ENCODE measurements at places on chromosomes 1 and 21. TPM values are rescaled to one million over a fixed set of nuclear protein-coding genes. Genes with fewer than 3 reads are reported as not detected.

- H3K36me3 ChIP-seq = no peaks in the 10 kb centered on the region
- no peak overlapping the region for H3K27ac ChIP-seq
- no peak for DNase-seq
- H3K4me3 ChIP-seq = no peak overlapping the region
- no peaks in the 10 kb centered on the region for H3K4me1 ChIP-seq
- H3K27me3 ChIP-seq = no peaks in the 10 kb centered on the region
Observed at GRCh38 chr1:42319871-42320484, 15.1 kb downstream of the FOXJ3 start.

- H3K27ac ChIP-seq = no peak overlapping the region
- peak; percentile 22 for DNase-seq
- no peaks in the 10 kb centered on the region for H3K27me3 ChIP-seq
- no peaks in the 10 kb centered on the region for H3K36me3 ChIP-seq
- H3K4me3 ChIP-seq = no peak overlapping the region
Observed at GRCh38 chr21:16154951-16155635, 425.3 kb downstream of the USP25 start.

- no peak overlapping the region for H3K27ac ChIP-seq
- no peak for DNase-seq
- H3K4me1 ChIP-seq = no peaks in the 10 kb centered on the region
- no peak overlapping the region for H3K4me3 ChIP-seq
- H3K27me3 ChIP-seq = no peaks in the 10 kb centered on the region
Observed at GRCh38 chr21:38478782-38479181, 19.5 kb downstream of the ERG start.

DNA sequence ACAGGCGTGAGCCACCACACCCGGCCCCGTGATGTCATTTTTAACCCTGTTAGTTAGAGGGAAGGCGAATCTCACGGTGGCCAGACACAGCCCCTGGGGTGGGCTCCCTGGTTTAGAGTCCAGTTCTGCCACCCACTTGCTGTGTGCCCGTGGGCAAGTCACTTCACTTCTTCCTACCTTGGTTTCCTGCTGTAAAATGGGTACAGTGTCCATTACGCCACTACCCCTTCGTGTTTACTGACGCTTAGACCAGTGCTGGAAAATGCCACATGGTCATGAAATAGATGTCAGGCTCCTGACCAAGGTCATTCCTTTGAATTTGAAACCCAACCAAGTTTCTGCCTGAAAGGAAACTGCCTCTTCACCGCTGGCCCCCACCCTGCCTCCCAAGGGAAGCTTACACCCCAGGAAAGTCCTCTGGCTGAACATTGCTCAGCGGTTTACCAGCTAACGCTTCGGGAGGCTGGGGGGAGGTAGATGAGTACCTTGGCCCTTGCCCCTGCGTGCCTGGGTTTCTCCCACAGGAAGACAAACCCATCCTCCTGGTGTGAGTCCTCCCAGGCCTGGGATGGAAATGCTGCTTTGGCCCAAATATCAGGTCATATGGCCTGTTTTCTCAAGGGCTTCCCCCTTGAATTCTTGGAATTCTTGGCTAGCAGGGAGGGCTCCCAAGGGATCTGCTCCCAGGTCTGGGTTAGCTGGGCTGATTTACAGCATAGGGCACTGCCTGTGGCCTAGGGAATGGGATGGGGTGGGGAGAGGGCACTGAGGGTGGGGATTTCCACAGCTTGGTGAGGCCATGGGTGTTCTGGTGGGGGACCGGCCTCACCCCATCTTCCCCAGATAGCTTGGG is 7.6 kb upstream of the AADACL4 start:
- no peaks in the 10 kb centered on the region for H3K27me3 ChIP-seq
- no peak overlapping the region for H3K4me3 ChIP-seq
- peak; percentile 50 for DNase-seq
- no peak overlapping the region for H3K27ac ChIP-seq
- peaks cover 11% of the 10 kb centered on the region for H3K4me1 ChIP-seq
- no peaks in the 10 kb centered on the region for H3K36me3 ChIP-seq

- H3K27me3 ChIP-seq = no peaks in the 10 kb centered on the region
- peak overlapping the region; percentile 25 for H3K4me3 ChIP-seq
- no peaks in the 10 kb centered on the region for H3K36me3 ChIP-seq
Observed at GRCh38 chr1:218494449-218494852, 149.3 kb downstream of the TGFB2 start.

GRCh38 chr1:172135076-172135672 is 285.3 kb upstream of the C1orf105 start:
- H3K4me3 ChIP-seq = no peak overlapping the region
- no peak overlapping the region for H3K27ac ChIP-seq
- H3K36me3 ChIP-seq = no peaks in the 10 kb centered on the region
- H3K27me3 ChIP-seq = no peaks in the 10 kb centered on the region

GRCh38 chr1:220007438-220007837 is 38.9 kb downstream of the EPRS1 start:
- H3K4me3 ChIP-seq = no peak overlapping the region
- DNase-seq = no peak
- H3K27me3 ChIP-seq = no peaks in the 10 kb centered on the region
- H3K27ac ChIP-seq = no peak overlapping the region
- H3K4me1 ChIP-seq = no peaks in the 10 kb centered on the region
- H3K36me3 ChIP-seq = peaks cover 24% of the 10 kb centered on the region

GRCh38 chr1:147800804-147801203 is 40.4 kb upstream of the GJA5 start:
- H3K27me3 ChIP-seq = no peaks in the 10 kb centered on the region
- H3K36me3 ChIP-seq = no peaks in the 10 kb centered on the region
- H3K27ac ChIP-seq = no peak overlapping the region
- no peak overlapping the region for H3K4me3 ChIP-seq

DNA sequence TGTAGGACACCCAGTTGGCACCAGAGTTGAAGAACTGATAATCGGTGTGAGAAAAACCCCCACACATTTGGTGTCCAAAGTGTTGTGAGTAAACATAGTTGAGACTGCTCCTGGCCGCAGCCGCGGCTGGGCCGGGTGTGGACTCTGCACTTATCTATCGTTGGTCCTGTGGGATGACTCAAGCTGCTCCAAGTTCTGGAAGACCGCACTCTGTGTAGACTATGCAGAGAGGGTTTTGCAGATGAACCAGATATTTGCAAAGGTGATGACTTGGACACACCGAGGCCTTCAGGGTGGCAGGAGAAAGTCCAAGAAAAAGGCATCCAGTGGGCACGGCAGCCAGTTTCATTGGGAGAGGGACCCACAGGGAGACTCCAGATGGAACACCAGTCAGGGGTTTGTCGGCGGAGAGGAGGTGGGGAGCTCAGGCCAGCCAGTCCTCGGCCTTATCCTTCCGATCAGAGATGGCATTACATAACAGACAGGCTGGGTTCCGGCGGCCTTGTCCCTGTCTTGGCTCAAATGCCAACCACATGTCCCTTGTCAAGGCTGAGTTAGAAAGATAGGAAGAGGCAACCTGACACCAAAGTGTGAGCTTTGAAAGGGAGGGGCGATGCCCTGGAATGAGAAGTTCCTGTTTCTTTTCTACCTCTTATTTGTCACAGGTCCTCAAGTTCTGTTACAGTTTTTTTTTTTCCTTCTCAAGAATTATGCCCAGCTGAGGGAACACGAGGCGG is 21.1 kb downstream of the C2CD2 start:
- no peak for DNase-seq
- no peaks in the 10 kb centered on the region for H3K36me3 ChIP-seq
- H3K4me1 ChIP-seq = peaks cover 6% of the 10 kb centered on the region
- H3K27me3 ChIP-seq = no peaks in the 10 kb centered on the region
- no peak overlapping the region for H3K27ac ChIP-seq

DNA sequence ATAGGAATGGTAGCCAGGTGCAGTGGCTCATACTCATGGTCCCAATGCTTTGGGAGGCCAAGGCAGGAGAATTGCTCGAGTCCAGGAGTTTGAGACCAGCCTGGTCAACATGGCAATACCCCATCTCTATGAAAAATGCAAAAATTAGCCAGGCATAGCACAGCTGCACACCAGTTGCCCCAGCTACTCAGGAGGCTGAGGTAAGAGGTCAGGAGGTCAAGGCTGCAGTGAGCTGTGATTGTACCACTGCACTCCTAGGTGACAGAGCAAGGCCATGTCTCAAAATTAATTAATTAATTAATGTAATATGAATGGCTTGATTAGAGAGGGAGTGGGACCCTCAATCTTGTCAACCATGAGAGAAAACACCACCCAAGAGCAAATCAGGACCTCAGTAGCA is 198.7 kb upstream of the DUSP10 start:
- no peaks in the 10 kb centered on the region for H3K36me3 ChIP-seq
- no peak overlapping the region for H3K27ac ChIP-seq
- H3K4me3 ChIP-seq = no peak overlapping the region

DNA sequence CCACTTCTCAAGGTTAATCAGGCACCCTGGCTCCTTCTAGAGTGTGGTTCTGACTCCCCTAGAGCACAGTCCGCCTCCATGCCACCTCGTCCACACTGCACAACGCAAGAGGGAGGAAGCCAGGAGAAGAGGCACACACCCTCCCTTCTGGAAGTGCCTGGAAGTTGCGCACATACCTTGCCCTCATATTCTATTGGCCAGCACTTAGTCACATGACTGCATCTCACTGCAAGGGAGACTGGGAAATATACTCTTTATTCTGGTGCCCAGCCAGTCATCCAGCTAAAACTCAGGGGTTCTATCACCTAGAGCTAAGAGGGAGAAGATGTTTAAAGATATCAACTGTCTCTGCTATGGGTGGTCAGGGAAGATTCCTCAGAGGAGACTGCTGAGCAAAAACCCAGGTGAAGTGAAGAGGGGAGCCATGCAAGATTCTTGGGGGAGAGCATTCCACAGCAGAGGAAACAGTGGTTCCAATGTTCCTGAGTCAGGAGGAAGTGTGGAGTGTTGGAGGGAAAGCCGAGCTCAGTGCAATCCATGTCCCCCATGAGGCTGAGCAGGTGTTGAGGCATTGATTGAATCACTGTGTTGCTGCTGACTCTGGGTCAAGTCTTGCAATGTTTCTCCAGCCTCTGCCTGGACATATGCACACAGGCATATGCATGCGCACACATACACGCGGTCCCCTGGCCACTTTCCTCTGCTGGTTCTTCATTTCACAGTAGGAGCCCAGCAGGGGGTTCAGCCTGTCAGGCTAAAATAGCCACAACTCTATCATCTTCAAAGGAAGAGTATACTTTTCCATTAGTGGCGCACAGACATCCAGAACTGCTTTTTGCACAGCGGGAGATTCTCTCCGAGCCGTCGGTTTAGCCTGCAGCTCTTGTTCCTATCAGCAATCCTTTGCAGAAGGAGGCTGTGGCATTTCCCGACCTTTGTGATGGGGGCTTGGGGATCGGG is 22.3 kb upstream of the KLHDC7A start:
- no peaks in the 10 kb centered on the region for H3K27me3 ChIP-seq
- no peaks in the 10 kb centered on the region for H3K36me3 ChIP-seq
- no peak overlapping the region for H3K27ac ChIP-seq
- peaks cover 15% of the 10 kb centered on the region for H3K4me1 ChIP-seq
- H3K4me3 ChIP-seq = no peak overlapping the region

- H3K4me3 ChIP-seq = peak within 1 kb of the TSS; percentile 55
- DNase-seq = peak; percentile 70
- peaks cover 8% of the 10 kb centered on the region for H3K4me1 ChIP-seq
- H3K27me3 ChIP-seq = peaks cover 71% of the 10 kb centered on the region
Observed at GRCh38 chr1:220748089-220748934, at the start of gene MTARC2. Gene MTARC2, plus strand, starts transcription at chr1:220748322. Its CDS starts 210 bp downstream, at chr1:220748532.

DNA sequence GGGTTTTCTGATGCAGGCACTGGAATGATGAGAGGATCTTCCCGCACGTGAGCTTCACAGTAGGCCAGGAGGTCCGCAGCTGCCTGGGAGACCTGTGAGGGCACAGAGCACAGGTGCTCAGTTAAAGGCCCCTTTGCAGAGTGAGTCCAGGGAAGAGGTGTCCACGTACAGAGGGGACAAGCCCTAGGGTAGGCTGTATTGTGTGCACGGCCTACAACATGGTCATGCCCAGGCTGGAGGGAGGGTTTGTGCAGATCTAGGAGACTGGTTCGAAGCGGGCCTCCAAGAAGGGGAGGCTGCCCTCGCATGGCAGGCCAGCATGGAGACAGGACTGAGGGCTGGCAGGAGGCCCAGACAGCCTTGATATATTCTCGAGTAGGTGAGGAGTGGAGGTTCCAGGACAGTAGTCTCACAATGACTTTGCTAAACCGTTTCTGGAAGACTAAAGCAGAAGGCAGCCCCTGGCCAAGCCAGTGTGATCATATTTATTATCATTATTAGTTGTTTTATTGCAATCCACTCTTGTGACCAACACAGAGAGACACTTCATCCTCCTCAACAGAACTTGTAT is 48.0 kb upstream of the B3GALNT2 start:
- H3K36me3 ChIP-seq = no peaks in the 10 kb centered on the region
- H3K27ac ChIP-seq = no peak overlapping the region
- no peak overlapping the region for H3K4me3 ChIP-seq
- peaks cover 2% of the 10 kb centered on the region for H3K4me1 ChIP-seq

DNA sequence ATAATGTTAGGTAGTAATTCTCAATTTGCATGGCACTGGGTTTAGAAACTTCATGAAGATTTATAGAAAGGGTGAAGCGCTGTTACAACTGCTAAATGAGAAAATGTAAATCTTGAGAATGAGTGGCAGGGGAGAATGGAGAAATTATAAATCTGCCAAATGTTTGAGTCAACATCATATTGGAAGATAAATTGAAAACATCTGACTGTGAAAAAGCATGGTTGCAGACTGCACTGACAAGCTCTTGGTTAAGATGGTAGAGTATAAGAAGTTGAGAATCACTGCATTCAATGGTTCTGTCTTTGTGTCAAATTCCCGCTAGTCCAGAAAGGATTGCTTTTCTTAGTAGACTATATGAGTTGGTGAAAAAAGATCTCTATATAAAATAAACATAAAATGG is 113.3 kb upstream of the DUSP10 start:
- no peaks in the 10 kb centered on the region for H3K36me3 ChIP-seq
- H3K4me1 ChIP-seq = no peaks in the 10 kb centered on the region
- H3K27ac ChIP-seq = no peak overlapping the region
- DNase-seq = no peak

DNA sequence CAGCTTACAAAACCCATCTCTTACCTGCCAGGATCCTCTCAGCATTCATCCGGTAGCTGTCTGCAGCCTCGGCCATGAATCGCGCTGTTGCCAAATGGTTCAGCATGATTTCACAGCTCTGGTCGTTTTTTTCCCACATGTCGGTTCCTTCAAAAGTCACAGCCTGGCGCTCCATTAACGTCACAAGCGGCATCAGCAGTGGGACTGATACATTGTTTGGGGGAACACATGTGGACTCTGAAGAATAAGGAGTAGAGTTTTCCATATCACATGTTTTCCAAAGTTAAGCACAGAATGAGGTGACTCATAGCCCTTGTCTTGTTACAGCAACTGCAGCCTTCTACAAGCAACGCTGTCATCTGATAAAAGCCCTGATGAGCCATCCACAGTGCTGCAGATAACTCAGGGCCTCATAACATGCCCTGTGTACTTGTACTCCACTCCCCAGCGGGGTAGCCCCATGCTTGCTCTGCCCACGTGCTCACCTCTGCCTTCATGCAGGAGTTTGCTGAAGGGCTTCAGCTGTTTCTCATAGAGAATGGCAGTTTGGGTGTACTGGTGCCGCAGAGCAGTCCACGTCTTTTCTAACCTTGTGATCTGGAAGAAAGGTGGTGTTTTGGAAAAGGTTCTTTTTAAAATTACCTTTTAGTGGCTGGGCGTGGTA is 114.2 kb downstream of the BCAR3 start:
- no peak for DNase-seq
- H3K27me3 ChIP-seq = no peaks in the 10 kb centered on the region
- H3K4me3 ChIP-seq = no peak overlapping the region
- H3K4me1 ChIP-seq = no peaks in the 10 kb centered on the region
- no peaks in the 10 kb centered on the region for H3K36me3 ChIP-seq

GRCh38 chr1:170518185-170518834 is 13.7 kb upstream of the GORAB start:
- no peak overlapping the region for H3K4me3 ChIP-seq
- DNase-seq = no peak
- no peaks in the 10 kb centered on the region for H3K36me3 ChIP-seq
- no peak overlapping the region for H3K27ac ChIP-seq
- H3K4me1 ChIP-seq = no peaks in the 10 kb centered on the region

Gene NR0B2
- total RNA-seq = not detected

Gene CCDC181
- total RNA-seq = 13.2 TPM

Gene TMEM35B
- 17.7 TPM for total RNA-seq

Gene RBM34
- total RNA-seq = 107 TPM
